ENCODE measurements at places on chromosomes 6 and 20. TPM values are rescaled to one million over a fixed set of nuclear protein-coding genes. Genes with fewer than 3 reads are reported as not detected.

Gene GRIK2
- polyA plus RNA-seq: 0.27 TPM

Gene GPRC6A
- polyA plus RNA-seq: not detected

Gene SRMS
- not detected for polyA plus RNA-seq

Gene ZC3H12D
- 3.0 TPM for polyA plus RNA-seq

Gene SLC22A3
- polyA plus RNA-seq: 1.8 TPM

Gene NKX2-4
- not detected for polyA plus RNA-seq

Gene RIN2
- polyA plus RNA-seq: 17.0 TPM

Gene NFS1
- polyA plus RNA-seq: 21.9 TPM

Gene DEFB115
- polyA plus RNA-seq: not detected

Gene NOTCH4
- 5.4 TPM for polyA plus RNA-seq

Gene RIMS4
- 9.3 TPM for polyA plus RNA-seq

Gene GPR6
- polyA plus RNA-seq: not detected

Gene MCCD1
- polyA plus RNA-seq: not detected

Measured in small intestine (tissue), 16 donors.